ENCODE measurements at places on chromosomes 12 and 14. TPM values are rescaled to one million over a fixed set of nuclear protein-coding genes. Genes with fewer than 3 reads are reported as not detected.

- DNase-seq, result no peak
Observed at GRCh38 chr14:57845316-57845715, 20.6 kb downstream of the SLC35F4 start.

DNA sequence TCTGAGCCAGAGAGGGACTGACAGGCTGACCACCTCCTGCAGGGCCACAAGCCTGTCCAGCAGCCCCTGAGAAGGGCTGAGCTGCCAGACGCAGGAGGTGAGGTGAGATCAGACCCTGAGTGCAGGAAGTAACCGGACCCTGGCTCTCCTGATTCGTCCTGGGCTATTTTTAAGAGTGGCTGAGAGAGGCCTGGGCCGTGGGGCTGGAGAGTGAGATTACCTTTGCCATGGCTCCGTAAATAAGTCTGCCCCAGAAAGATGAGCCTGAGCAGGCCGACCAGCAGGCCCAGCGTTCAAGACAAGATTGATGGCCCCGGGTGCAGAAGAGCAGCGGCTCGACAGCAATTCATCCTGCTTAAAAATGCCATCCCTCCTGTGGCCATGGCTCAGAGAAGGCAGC is 54.2 kb downstream of the SPTB start:
- DNase-seq, result no peak

- no peak for DNase-seq
Observed at GRCh38 chr14:98364961-98365360, 907.0 kb downstream of the BCL11B start.

- DNase-seq, result no peak
Observed at GRCh38 chr12:94762259-94762942, 112.0 kb upstream of the TMCC3 start.

DNA sequence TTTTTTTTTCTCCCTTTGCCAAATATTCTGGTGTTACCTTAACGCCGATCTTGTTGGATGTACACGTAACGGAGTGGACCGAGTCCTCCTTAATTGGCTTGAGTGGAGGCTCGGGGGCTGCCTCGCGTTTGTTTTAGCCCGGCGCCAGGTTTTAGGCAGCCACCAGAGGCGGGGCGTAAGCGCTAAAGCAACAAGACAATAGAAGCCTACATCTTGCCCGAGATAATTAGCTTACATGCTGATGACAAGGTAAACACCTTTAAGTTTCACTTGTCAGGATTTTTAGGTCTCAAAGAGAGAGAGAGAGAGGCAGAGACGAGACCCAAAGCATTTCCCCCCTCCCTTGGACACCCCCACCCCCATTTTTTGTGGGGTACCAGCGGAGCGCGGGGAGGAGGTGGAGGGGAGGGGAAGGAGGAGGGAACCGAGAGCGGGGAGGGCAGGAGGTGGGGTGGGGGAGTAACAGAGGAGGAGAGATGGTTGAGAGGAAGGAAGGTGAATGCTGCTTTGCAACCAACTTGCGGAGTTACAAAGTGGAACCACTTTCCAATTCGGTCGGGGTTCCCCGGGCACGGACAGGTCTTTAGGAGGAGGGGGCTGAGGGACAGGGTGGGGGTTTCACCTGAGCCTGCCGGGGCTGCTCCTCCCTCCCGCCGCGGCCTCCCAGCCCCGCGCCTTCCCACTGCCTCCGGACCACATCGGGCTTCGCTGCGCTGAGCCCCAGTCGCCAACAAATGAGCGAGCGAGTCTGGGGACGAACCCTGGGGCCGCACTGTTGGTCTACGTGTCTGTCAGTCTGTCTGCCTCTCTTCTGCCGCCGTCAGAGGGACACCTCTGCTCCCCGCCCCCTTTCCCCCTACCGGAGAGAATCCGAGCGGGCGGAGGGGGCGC is at the start of gene NKX2-1:
NKX2-1 (minus strand) TSS at position 802 of the 891 bp plus-strand sequence; CDS start at position 699, 103 bp downstream.
- no peak for DNase-seq

DNA sequence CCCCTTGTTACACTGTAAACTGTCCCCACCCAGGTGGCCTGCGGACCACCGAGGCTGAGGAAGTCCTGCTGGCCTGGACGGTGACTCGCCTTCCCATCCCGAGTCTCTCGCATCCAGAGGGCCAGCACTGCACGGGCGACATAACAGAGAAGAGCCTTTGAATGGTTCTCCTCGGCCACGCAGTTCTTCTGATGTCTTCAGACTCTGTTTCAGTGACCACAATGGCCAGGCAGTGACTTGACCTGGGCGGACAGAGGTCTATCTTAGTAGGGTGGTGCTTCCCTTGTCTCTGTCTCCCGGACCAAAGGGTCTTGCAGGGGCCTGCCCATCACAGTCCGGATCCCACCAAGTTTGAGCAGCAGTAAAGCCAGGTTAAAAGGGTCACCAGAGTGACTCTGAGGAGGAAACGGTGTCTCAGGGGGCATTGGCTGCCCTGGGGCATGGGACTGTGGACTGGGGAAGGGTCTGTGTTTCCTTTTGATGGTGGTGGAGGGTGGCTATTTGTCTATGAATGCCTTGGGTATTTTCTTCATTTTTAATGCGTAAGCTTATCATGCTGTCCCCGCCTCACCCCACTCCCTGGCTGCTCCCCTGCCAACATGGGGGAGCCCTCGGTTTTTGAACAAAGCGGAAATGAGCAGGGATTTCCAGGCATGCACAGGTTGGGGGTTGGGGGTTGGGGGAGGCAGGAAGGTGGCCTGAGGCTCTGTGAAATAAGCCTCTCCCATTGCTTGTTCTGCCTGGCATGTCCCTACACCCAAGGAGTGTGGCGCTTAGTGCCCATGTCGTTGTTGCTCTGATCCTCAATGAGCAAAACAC is 10.3 kb downstream of the KRT85 start:
- peak; percentile 58 for DNase-seq

DNA sequence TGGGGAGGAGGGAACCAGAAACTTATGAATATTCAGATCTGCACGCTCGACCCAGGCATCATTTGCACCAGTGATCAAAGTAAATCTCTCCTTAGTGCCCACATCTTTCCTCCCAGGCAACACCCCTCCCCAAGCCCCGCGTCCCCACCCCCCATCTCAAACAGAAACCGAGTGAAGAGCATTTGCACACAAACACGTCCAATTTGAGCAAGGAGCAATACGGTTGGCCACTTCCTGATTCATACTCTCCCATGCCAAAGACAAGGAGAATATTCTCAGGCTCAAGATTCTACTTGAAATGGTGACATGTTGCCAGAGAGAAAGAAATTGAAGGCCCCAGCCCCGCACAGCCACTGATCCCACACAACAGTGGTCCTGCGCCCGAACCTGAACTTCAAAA is 7.1 kb downstream of the FOXN3 start:
- no peak for DNase-seq

DNA sequence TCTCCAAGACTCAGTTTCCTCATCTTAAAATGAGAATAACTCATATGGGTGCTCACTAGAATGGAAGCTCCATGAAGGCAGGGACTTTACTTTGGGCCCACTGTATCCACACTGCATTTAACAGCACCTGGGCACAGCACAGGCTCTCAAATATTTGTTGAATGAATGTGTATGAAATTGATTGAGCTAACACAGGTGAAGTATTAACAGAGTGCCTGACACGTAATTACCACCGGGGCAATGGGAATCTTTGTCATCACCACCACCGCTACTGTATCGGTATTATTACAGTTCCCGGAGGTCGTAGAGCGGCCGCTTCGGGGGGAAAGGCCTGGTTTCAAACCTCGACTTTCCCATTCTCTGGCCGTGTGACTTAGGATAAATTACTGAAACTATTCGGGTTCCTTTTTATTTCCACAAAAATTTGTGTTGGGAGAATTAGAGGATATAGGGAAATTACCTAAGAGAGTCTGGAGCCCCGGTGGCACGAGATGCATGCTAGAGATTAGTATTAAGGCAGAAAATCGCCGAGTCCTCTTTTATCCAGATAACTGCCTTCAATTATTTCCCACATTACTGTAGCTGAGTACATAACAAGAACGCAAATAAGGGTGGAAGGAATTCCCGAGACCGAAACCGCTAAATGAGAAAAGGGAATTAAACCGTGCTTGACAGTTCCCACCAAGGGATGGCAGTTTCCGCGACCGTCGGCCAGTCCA is 1.0 kb upstream of the RIC8B start:
- no peak for DNase-seq

DNA sequence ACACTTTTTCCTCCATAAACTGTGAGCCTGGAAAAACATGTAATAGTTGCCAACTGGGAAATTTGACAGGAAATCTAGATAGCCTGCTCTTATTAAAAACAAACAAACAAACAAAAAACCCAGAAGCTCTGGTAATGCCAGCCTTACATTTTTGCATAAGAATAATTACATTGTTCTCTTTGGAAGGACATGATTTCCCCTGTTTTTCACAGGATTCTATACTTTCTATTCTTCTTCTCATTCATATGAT is 137.9 kb downstream of the AEBP2 start:
- DNase-seq, result no peak

- no peak for DNase-seq
Observed at GRCh38 chr12:95820096-95820703, 29.6 kb upstream of the NTN4 start.

GRCh38 chr14:85528897-85529631 is 880 bp upstream of the FLRT2 start:
- DNase-seq, result peak; percentile 33

DNA sequence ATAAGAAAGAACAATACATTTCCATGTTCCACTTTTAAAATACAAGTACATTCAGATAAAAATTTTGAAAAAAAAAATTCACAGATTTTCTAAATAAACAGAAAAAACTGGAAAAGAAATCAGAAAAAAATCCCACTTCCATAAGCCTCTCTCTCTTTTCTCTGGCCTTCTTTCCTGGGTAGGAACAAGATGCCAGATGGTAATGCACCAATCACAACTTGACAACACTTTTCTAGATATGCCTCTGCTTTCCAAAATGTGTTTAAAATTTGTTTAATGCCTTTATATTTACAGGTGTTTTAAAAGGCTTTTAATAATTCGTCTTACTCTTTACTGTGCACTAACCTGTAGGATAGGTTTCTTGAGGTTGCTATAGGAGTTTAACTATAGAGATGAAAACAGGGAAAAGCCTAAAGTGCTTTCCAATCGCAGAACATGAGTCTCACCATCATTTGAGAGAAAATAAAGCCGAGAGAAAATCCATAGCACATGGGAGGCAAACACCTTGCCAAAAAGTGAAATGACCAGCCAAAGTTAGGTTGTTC is 74.2 kb downstream of the TMTC1 start:
- DNase-seq, result no peak

- DNase-seq, result no peak
Observed at GRCh38 chr14:67385618-67386017, 25.5 kb downstream of the EIF2S1 start.

LTBP2 gene
- 17.1 TPM for total RNA-seq

MLEC gene
- total RNA-seq, result 53.3 TPM

HCAR3 gene
- 11.7 TPM for total RNA-seq

DDX23 gene
- total RNA-seq, result 63.3 TPM

All from lower leg skin (tissue), 4 donors.